Renal pelvis (tissue), 12 donors: ENCODE measurements at places on chromosomes 13 and 19. TPM values are rescaled to one million over a fixed set of nuclear protein-coding genes. Genes with fewer than 3 reads are reported as not detected.
A peak's percentile ranks its signal among the peaks of the same experiment; 100 is the strongest.

DNA sequence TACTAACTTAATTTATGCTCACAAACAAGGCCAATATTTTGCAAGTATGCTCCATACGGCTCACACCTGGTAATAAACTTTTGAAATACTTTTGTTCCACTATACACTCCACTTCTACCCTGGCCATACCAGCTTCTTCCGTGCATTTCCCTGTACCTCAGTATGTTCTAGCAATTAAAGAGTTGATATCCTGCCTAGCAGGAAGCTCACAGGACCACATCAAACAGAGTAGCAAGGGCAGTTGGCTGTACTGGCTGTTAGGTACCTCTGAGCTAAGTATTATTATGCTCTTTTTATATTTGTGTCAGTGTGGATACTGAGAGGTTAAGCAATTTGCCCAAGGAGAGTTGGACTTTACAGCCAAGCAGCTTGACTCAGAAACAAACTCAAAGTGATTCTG, 257.7 kb downstream of the SLITRK6 start:
- DNase-seq: no peak

GRCh38 chr13:111558700-111559088, 238.3 kb downstream of the TEX29 start:
- no peak for DNase-seq

The FBXO27 gene
- 10.0 TPM for polyA plus RNA-seq

DNA sequence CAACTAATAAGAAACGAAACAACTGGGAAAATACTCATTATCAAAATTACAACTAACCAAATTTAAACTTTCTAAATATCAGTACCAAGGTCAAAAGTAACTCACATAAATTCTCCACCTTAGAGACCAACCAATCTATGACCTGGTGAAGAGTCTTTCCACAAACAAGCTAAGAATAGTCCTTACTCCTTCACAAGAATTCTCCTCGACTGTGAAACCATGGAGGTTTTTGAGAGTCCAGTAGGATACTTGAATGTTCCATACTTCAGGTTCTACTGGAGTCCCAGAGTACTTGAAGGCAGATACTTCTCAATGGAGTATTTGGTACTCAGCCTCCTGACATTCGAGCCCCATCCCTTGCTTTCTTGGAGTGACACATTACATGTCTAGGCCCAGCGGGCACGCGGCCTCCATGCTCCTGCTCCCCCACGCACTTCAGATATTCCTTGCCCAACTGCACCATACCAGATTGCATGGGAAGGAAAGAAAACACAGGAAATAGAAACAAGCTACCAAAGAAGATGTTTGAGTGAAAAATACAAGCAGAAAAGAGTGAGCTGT, 63.9 kb downstream of the ABCC4 start:
- DNase-seq: no peak

The ERICH6B gene
- 3.0 TPM for polyA plus RNA-seq

GRCh38 chr13:78401873-78402707, 201.3 kb downstream of the POU4F1 start:
- no peak for DNase-seq

The TGFBR3L gene
- polyA plus RNA-seq: 0.70 TPM

The GFY gene
- not detected for polyA plus RNA-seq

DNA sequence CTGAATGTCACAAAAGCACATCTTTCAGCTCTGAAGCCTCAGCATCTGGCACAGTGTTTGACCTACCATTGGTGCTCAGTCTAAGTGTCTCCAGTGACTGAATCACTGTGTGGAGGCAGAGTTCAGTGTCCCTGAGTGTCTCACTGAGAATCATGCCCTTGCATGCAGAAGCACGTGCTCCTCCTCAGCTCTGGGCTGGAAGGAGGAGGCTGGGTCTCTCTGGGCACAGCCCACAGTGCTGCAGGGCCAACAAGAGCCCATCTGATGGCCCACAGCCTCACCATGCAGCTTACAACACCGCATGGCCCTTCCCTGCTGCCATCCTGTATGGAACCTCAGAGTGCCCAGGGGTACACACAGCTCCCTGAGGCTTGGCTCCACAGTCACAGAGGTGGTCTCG, 86.1 kb downstream of the TEX26 start:
- DNase-seq: no peak

GRCh38 chr19:40705362-40705651, 11.4 kb downstream of the COQ8B start:
- DNase-seq: no peak

DNA sequence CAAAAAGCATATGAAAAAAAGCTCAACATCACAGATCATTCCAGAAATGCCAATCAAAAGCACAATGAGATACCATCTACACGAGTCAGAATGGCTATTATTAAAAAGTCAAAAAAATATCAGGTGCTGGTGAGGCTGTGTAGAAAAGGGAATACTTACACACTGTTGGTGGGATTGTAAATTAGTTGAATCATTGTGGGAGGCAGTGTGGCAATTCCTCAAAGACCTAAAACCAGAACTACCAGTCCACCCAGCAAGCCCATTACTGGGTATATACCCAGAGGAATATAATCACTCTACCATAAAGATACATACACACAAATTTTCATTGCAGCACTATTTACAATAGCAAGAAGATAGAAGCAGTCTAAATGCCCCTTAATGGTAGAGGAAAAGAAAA, 529.9 kb downstream of the SLITRK1 start:
- no peak for DNase-seq

The ZNF177 gene
- polyA plus RNA-seq: 13.4 TPM

The METTL21C gene
- 0.55 TPM for polyA plus RNA-seq

DNA sequence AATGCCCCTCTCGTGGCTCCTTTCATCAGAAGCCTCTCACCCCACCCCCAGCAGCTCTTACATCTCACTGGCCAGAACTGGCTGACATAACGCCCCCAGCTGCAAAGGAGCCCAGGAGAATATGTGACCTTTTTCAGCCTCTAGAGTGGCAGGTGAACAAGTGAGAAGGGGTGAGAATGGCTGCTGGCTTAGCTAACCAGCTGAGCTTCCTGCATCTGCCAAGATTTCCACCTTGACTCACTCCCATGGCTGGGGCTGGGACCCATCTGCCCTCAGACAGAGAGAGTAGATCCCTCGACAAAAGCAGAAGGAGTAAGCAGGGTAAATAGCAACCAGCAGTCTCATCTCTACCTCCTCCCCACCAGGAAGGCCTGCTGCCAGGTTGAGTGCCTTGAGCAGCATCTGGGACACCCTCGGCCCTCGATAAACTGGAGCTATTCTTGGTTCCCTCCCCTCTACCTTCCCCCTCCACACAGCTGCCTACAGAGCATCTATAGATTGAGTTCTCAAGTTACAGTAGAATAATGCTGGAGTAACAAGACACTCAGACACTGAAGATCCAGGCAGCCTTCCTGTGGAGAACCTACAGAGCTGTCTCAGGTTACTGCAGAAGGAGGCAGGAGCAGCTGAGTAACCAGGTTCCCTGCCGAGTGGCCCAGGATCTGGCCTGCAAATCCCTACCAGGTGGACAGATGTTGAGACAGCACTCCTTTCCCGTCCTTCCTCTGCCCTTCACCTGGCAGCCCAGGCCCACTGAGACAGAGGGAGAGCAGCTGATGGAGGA, 15.5 kb downstream of the KASH5 start:
- DNase-seq: peak; percentile 51

DNA sequence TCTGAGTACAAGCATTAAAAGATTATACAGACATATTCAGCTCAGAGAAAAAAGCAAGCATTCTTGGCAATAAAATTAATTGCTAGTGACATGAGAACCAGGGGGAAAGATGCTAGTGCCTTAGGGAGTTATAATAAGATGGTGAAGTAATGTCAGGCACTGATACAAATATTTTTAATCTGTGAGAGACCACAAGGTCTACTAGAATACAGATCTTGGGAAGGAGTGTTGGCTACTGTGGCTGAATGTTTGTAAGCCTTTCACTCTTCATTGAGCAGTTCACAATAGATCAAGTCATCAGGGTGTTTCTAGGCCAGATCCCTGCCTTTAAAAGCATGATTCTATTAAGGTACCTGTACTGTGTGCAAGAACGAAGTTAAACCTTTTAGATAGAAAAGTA, 16.4 kb downstream of the FREM2 start:
- no peak for DNase-seq

The RFPL4A gene
- polyA plus RNA-seq: 0.09 TPM

GRCh38 chr13:113034451-113035212, 65.6 kb downstream of the MCF2L start:
- DNase-seq: peak; percentile 52

DNA sequence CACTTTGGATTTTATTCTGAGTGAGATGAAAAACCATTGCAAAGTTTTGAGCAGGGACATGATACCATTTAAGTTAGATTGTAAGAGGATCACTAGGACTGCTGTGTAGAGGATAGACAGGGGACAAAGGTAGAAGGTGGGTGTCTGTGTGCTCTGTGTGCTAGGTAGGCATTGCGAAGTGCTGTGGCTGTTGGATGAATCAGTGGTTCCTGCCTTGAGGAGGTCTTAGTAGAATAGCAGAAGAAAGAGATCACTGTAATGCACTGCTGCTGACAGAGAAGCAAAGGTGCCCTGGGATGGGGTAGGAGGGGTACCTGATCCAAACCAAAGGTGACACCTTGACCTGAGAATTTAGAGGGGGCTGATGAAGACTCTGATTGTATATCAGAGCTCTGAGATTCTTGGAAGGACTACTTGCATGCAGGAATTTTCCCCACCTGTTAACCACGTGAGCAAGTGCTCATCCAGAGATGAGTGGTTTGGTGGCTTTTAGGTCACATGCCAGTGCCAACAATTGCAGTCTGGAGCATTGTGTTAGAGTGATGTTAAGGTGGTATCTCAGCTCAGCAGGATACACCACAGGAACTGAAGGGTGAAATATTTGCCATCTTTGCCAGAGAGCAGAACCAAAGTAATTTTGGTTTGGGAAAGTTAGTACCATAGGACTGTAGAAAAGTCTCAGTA, 10.8 kb downstream of the WASF3 start:
- DNase-seq: no peak

DNA sequence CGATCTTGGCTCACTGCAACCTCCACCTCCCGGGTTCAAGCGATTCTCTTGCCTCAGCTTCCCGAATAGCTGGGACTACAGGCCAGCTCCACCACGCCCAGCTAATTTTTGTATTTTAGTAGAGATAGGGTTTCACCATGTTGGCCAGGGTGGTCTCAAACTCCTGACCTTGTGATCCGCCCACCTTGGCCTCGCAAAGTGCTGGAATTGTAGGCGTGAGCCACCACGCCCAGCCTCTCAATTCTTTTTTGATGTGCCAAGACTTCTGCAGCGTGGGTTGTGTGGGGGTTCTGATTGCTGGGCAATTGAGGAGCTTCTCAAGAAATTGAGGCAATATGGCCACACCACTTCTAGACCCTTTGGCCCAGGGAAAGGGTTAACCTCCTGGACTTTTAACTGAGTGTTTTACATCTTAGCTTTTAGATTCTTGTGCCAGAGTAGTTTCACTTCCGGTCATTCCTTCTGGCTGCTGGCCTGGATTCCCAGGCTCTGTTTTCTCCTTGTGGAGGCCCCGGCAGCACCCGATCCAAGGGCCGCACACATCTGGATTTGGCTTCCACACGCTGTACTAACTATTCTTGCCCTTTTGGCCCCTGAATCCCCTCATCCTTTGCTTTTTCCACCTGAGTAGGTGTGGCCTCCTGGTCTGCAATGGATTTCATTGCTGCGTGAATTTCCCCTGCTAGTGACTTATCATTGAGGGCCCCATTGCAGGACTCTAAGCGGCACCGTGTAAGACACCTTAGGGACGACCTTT, 14.7 kb downstream of the SMARCA4 start:
- peak; percentile 71 for DNase-seq

DNA sequence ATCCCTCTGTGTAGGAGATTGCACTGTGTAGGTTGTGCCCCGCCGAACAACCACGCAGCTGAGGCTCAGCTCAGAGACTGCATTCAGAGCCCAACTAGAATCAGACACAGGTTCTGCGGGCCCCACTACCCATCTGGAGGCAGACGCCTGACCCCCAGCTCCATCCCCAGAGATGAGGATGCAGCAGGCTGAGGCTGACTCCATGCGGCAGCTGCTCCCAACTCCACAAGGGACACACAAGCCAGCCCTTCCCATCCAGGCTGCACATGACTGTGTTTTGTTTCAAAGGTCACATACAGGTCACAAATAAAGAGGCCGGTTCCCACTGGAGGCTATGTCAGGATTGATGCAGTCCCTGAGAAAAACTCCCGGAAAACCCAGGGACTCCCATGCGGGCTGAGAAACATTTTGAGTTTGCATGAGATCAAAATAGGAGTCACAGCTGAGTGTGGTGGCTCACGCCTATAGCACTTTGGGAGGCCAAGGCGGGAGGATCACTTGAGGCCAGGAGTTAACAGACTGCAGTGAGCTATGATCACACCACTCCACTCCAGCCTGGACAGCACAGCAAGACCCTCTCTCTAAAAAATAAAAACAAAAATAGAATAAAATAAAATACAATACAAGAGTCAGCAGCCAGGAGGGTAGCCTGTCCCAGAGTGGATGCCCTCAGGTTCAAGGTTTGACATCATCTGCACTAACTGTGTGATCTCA, 14.0 kb downstream of the ELL start:
- DNase-seq: no peak
